ENCODE measurements at places on chromosomes 12 and 14. TPM values are rescaled to one million over a fixed set of nuclear protein-coding genes. Genes with fewer than 3 reads are reported as not detected.

The KERA gene
- not detected for polyA plus RNA-seq

The RASSF9 gene
- 0.06 TPM for polyA plus RNA-seq

The DIO2 gene
- polyA plus RNA-seq: 28.9 TPM

The WNT5B gene
- 22.2 TPM for polyA plus RNA-seq

The ADAM21 gene
- 0.26 TPM for polyA plus RNA-seq

The GPR84 gene
- polyA plus RNA-seq: not detected

The PRKCH gene
- 1.6 TPM for polyA plus RNA-seq

The CPNE6 gene
- not detected for polyA plus RNA-seq

The PROX2 gene
- not detected for polyA plus RNA-seq

The LHX5 gene
- polyA plus RNA-seq: not detected

The GPR65 gene
- polyA plus RNA-seq: 0.04 TPM

The NR4A1 gene
- 6.9 TPM for polyA plus RNA-seq

The SALL2 gene
- polyA plus RNA-seq: 15.0 TPM

The TMEM253 gene
- 0.21 TPM for polyA plus RNA-seq

The GSG1 gene
- 1.6 TPM for polyA plus RNA-seq

The SDR9C7 gene
- not detected for polyA plus RNA-seq

- DNase-seq: no peak
These were observed 3.4 kb downstream of the SSPN start for GRCh38 chr12:26198742-26199141.

- no peak for DNase-seq
These were observed 788.2 kb downstream of the MED13L start for GRCh38 chr12:115489253-115489652.

DNA sequence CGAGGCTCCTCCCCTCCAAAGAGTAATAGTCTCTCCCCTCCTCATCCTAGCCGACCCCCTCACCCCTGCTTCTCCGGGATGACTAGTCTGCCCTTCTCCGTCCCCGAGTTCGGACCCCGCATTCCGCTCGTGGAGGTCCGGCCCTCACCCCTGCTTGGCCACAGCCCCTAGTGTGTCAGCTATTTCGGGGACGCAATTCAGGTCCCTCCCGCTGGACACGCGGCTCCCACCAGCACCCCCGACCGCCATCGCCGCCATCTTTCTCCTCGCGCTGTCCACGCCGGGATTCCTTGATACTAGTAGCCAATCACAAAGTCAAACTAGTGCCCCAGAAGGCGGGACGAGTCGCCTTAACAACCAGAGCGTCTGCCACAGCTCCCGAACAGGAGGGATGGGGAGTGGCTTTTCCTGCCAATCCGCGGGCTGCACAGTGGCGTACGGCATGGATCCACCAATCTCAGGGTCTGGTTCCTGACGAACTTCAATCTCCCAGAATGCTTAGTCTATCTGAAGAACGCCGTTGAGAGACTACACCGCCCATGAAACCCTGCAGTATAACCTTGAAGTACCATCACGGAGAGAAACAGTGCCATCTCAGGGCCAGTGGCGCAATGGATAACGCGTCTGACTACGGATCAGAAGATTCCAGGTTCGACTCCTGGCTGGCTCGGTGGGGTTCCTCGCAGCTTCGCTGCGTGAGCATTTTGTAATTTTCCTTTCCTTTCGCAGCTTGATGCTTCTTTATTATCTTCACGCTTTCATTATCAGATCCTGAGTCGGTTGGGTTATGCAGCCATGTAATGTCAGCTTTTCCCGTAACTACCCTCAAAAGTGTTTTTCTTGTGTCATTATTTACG lies at the start of gene PRMT5:
Gene PRMT5 (minus strand): TSS at position 273 of the 857 bp plus-strand sequence. CDS start 15 bp downstream, at position 258.
- DNase-seq: peak; percentile 99

DNA sequence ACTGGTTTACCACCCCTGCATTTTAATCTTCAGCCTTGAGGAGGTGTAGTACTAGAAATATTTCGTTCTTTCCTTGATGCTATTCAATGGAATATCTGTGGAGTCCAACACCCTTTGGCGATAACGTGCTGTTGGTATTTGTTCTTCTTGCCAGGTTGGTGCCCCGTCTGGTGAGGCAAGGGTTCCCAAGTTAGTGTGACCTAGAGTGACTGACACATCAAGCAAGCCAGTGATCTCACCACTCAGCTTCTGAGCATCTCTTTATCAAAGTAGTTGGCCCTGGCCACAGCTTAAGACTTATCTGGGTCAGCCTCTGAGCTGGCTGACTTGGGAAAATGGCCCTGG lies 60.2 kb downstream of the PLXNC1 start:
- no peak for DNase-seq

- no peak for DNase-seq
These were observed 132.5 kb downstream of the DAAM1 start for GRCh38 chr14:59320763-59321625.

GRCh38 chr12:34350092-34351041 lies 328.1 kb downstream of the ALG10 start:
- no peak for DNase-seq

- DNase-seq: no peak
These were observed 11.1 kb upstream of the TMPO start for GRCh38 chr12:98504368-98504617.

GRCh38 chr12:12505544-12506495 lies 56.8 kb downstream of the DUSP16 start:
- DNase-seq: peak; percentile 8

GRCh38 chr12:28378736-28379135 lies 188.5 kb downstream of the CCDC91 start:
- DNase-seq: no peak

DNA sequence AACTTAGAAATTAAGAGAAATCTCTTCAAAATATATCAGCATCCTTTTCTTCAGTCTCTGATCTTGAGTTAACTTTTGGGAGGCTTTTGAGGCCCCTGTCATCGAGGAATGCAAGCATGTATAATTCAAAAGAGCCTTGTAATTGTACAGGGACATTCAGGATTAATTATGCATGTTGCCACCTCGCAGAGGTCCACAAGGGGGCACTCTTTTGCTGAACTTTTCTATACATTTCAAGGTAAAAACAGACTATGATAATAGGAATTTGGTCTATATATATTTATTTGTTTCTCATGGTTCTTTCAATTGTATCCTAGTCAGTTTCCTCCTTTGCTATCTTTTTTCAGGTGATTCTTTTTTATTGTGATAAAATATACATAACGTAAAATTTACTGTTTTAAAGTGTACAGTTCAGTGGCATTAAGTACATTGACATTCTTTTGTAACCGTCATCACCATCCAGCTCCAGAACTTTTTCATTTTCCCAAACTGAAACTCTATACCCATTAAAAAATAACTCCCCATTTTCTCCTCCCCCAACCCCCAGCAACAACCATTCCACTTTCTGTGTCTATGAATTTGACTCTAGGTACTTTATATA lies 47.0 kb upstream of the SLC2A13 start:
- peak; percentile 6 for DNase-seq

DNA sequence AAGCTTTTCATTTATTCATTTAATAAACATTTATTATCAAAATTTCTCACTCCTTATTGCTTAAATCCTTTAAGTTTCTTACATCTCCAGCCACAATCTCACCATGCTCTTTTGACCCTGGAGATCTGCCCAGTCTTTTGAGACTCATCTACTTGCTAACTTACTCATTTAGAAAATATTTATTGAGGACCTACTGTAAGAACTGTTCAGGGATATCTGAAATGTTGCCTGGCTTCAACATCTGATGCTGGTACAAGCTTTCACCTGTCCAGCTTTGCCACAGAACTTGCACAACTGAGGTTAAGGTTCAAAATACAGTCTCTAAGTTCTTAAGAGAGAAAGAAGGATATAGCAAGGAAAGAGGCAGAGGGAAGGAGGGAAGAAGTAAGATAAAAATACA lies 17.5 kb upstream of the GXYLT1 start:
- no peak for DNase-seq

- DNase-seq: no peak
These were observed 89.5 kb downstream of the PELI2 start for GRCh38 chr14:56207626-56208292.

DNA sequence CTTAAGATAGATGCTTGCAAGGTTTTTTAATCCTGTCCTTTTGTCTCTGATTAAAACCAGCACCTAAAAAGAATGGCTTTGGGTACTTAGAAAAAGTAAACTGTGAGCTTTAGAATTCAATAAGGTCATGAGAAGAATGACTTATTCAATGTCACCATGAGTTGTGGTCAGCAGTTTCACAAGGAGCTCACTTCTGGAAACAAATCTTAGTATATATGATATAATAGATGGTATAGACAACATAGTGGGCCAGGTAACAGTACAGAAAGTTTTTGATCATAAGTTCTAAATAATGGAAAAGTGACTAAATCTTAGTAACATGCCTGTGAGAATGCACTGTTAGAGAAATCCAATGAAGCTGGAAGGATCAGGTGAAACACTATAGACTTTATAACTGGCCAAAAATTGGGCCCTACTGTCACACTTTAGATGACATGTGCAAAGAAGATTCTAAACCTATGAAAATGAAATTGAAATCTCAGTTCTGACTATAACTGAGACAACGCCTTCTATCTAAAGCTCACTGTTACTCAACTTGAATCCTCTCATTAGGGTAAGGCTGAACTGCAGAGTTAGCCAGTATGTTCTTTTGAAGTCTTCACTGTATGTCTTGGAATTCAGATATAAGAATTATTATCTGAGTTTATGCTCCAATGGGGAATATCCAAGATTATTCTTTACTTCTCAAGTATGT lies 42.4 kb upstream of the RAD51AP1 start:
- no peak for DNase-seq

GRCh38 chr12:13425766-13426165 lies 229.2 kb downstream of the EMP1 start:
- DNase-seq: peak; percentile 6

DNA sequence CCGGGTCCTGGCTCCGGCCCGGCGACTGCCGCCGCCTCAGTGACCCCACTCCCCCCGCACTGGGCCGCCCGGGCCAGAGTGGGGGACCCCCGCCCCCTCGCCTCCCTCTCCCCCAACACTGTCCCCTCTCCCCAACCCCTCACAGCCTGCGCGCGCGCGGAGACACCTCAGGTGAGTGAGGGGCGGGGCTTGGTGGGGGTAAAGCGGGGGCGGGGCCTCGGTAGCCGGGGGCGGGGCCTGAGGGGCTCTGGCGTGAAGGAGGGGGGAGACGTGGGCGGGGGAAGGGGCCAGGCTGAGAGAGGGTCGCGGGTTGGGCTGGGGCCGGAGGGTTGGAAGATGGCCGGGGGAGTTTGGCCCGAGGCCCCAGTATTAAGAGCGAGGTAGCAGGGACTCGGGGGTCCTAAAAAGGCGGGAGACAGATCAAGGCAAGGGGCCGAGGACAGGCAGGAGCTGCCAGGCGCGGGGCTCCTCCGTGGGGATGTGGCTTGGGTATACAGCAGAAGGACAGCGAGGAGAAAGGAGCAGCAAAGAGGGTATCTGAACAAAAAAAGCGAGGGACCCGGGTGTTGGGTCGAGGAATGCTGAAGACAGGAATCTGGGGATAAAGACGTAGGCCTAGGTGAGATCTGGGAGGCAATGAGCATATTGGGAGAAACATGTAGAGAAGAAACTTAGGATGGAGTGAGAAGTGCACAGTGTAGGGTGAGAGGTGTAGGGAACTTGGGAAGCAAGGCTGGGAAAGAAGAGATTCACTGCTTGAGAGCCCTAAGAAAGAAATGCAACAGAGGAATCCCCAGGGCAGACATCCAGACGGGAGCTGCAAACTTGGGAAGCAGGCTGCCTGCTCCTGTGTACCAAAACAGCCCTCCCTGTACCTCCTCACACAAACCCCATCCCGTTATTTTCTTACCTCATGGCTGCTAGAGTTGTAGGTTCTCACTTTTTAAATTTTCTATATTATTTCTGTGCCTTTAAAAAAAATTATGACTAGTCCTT lies 10.8 kb downstream of the SUOX start:
- DNase-seq: no peak

- DNase-seq: peak; percentile 69
These were observed 343.0 kb downstream of the BMP4 start for GRCh38 chr14:53613404-53614253.

DNA sequence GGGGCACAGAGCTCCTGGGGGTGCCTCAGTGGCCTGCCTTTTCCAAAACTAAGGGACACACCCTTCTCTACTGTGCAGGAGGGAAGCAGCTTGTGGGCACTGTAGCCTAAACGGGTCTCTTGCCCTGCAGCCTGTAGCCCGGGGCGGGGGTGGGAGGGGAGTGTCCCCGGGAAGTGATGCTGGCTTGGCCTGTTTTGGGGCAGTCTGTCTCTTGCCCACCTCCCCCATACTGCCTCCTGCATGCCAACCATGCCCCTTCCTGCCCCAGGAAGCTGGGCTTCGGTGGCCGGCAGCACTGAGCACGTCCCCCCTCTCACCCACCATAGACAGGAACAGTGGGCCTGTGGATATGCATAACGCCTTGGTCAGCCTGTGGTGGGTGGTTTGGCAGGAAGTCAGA lies 43.4 kb downstream of the PRIMA1 start:
- no peak for DNase-seq

GRCh38 chr12:98243190-98243589 lies 272.2 kb upstream of the TMPO start:
- no peak for DNase-seq

DNA sequence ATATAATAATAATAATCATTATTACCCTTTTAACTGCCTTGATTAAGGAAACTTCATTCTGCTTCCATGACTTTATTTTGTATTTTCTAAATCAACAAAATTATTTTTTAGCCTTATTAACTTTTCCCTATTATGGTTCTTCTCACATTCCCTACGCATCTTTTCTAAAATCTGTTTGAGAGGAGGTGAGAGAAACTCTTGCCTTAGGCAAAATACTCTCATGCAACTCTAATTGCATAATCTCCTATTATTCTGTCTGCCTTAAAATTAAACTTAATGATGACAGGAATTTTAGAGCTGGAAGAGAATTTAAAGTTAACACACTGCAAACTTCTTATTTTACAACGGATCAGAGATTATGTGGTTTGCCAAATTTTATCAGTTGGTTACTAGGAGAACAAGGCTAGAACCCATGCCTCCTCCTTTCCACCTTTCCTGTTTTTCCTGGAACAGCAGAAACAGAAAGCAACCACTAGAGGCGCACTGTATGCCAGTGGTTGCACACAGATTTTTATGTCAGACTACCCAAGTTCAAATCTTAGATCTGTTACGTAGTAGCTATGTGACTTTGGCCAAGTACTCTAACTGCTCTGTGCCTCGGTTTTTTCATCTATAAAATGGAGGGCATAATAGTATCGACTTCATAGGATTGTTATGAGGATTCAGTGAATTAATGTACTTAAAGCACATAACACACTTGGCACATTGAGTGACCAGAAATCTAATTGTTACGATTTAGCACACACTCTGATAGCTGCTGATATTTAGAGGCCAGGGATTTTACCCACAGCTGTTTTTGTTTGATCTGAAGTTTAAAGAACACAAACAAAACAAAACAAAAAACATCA lies 4.3 kb upstream of the BRMS1L start:
- no peak for DNase-seq

- no peak for DNase-seq
These were observed 2.3 kb upstream of the LUM start for GRCh38 chr12:91113621-91114020.

All from AG04450 (cell line).